Glomerular endothelial cell (primary cell): ENCODE measurements at places on chromosomes 12 and 14. TPM values are rescaled to one million over a fixed set of nuclear protein-coding genes. Genes with fewer than 3 reads are reported as not detected.

- no peak for DNase-seq
Measured at GRCh38 chr12:617304-617915, 45.8 kb downstream of the NINJ2 start.

Gene RHNO1
- total RNA-seq: 23.1 and 27.2 TPM in 2 replicates

DNA sequence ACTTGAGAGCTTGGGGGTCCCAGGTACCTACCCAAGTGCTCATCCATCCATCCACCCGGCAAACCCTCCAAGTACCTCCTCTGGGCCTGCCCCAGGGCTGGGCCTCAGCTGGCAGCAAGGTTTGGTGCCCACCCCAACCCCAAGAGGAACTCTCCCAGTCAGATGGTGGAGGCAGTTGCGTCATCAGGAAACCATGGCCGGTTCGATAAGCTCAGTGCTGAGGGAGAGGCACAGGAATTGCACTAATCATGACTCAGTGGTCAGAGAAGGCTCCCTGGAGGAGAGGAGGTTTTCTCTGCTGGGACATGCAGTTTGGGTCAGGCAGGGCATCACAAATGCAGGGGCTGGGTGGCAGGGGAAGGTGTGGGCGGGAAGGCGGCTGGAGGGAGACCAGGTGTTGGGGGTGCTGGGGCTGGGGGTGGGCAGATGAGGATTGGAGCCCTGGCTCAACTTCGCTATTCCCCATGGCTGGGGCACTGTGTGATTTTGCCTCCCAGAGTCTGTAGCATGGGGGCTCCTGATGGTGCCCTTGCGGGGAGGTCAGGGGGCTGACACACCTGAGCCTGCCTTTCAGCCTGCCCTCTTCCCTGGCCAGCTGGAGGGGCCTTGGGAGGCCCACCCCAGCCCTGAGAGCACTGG lies 32.2 kb downstream of the SH2B3 start:
- DNase-seq: peak; percentile 81

Gene NABP2
- 26.7 and 33.5 TPM in 2 replicates for total RNA-seq
